ENCODE measurements at places on chromosomes 5 and 9.
A peak's percentile ranks its signal among the peaks of the same experiment; 100 is the strongest.

DNA sequence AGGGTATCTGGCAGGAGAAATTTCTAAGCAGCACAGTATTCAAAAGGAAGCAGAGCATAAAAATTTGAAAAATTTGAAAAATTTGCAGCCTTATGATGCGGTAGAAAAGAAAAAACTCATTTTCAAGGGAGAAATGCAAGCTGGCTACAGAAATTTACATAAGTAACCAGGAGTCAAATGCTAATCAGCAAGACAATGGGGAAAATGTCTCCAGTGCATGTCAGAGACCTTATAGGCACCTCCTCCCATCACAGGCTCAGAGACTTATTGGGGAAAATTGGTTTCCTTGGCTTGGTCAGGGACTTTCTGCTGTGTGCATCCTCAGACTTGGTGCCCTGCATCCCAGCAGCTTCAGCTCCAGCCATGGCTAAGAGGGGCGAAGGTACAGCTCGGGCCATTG lies 35.8 kb downstream of the IZUMO3 start:
- no peak for DNase-seq

- DNase-seq, result no peak
Measured at GRCh38 chr5:172830275-172830799, 3.7 kb upstream of the ERGIC1 start.

- no peak for DNase-seq
Measured at GRCh38 chr5:74772359-74772758, 5.3 kb downstream of the NSA2 start.

- no peak for DNase-seq
Measured at GRCh38 chr5:90562341-90562740, 3.7 kb downstream of the ADGRV1 start.

DNA sequence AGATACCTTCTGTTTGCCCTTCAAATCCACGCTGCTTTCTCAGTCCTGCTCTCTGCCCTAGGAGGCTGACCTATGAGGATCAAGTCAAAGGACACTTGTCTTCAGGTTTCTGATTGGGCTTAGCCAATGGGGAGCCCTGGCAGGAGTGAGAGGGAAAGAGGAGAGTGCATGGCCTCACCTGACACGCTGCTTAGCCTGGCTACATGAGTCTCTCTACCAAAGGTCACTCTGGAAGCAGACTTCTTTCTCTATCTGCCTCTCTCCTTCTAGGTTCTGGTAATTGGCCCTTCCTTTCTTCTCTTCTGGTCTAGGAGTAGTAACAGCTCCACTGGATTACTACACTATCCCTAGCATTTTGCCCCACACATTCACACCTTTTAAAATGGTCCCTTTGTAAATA lies 13.1 kb downstream of the ARSB start:
- DNase-seq, result no peak

GRCh38 chr9:128992995-128993394 lies 35.1 kb downstream of the SH3GLB2 start:
- no peak for DNase-seq

DNA sequence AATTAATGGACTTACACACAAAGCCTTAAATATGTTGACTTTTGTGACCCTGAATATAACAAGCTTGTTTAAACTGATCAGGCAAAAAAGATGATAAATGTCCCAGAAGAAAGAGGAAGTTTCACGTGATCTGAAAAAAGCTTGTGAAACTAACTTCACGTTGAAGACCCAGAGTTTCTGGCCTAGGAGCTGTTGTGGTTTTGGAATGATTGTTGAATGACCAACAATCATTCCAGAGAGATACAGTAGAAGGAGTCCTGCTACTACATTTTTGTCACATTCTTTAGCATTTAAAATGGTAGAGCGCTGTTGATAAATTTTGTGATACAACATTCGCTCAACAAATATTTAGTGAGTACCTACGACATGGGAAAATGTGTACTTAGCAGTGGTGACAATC lies 143.1 kb upstream of the FBN2 start:
- peak; percentile 40 for DNase-seq

DNA sequence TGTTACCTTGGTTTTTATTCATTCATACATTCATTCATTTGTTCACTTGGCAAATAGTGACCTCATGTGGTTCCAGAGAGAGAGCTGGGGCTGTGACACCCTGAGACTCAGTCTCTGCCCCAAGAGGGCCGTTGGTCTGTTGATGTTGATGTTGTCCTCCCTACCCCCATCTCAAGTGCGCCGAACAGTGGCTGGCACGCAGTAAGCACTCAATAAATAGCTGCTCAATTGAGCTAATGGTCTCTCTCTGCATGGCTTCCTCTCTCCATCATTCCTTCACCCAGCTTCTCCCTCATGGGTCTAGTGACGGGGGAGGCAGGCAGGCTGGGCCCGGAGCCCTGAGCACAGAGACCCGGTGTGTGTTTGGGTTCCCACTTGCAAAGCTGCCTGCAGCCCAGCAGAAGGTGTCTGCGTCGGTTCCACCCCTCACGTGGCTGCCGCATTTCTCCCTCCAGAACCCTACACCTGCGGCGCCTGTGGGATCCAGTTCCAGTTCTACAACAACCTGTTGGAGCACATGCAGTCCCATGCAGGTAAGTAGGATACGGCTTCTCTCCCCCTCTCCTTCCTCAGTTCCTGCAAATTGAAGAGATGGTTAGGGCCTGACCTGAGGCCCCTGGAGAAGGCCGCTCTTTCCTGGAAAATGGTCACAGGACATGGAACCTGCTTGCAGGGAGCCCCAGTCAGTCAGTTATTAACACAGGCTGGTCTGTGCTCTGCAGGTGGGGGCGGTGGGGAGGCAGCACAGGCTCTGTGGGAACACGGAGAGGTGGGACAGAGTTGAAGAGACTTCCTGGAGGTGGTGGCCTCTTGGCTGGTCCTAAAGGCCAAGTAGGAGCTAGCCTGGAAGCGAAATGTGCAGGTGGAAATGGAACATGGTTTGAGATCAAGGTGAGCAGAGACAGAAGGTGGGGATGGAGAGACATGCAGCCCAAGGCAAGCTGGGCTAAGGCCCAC lies 42.0 kb downstream of the AMBP start:
- no peak for DNase-seq

- peak; percentile 97 for DNase-seq
Measured at GRCh38 chr5:140312067-140312790, 9.3 kb upstream of the PFDN1 start.

GRCh38 chr5:123155446-123155960 lies 66.5 kb downstream of the PRDM6 start:
- DNase-seq, result peak; percentile 28

DNA sequence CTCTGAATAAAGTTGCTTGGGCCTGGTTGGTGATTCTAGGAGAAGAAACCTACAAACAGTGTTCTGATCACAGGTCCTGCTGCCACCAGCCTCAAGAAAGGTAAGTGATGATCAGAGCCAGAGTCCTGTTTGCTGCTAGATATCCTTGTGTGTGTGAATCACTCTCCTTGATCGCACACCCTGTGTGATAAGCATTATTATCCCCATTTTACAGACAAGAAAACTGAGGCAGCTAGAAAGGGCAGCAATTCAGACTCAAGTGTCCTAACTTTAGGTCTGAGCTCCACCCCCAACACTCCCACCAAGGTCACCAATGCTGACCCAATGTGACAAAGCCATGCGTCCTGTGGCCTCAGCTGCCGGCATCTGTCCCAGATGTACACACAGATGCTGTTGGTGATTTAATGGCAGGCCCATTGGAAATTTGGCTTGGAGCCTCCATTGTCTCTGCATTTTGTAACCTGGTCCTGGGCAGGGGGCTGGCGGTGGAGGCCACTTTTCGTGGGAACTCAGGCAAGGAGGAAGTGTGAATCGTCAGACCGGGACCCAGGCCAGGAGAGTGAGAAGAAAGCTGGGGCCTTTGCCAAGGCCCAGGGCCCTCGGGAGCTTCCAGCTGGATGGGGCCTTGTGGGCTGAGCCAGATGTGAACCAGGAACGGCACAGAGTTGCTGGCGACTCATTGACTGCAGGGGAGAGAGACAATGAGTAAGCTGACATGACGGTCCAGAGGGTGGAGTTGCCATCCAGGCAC lies 29.8 kb upstream of the GGTA1 start:
- peak; percentile 97 for DNase-seq

DNA sequence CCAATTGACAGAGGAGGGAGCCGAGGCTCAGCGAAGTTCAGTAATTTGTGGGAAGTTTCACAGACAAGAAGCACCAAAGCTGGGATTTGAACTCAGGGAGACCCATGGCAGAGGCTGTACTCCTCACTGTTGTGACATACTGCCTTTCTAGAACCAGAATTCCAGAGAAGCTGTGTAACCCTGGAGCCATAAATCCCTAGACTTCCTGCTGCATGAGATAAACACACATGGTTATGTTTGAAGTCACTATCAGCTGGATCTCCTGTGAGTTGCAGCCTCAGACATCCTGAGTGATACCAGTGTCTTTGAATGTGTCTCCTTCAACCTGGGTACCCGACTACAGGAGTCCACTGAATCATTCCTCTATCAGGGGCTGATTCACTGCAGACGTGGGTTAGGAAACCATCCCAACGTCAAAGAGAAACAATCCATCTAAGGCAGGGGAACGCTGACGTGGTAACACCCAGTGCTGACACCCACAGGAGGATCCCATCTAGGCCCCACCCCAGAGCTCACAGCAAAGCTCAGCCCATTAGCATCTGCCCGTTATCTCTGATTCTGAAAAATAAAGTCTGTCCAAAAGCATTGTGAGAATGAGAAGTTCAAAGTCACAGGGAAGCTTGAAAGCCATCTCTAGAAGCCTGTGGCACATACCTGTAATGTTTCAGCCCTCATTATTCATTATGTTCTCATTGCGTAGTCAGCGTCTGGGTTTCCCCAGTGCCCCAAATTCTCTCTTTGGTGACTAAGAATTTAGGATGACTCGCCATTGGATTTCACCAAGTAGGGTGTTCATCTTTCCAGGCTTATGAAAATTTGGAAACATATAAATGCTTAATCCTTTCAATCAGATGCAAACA lies 36.3 kb upstream of the BASP1 start:
- DNase-seq, result peak; percentile 99

DNA sequence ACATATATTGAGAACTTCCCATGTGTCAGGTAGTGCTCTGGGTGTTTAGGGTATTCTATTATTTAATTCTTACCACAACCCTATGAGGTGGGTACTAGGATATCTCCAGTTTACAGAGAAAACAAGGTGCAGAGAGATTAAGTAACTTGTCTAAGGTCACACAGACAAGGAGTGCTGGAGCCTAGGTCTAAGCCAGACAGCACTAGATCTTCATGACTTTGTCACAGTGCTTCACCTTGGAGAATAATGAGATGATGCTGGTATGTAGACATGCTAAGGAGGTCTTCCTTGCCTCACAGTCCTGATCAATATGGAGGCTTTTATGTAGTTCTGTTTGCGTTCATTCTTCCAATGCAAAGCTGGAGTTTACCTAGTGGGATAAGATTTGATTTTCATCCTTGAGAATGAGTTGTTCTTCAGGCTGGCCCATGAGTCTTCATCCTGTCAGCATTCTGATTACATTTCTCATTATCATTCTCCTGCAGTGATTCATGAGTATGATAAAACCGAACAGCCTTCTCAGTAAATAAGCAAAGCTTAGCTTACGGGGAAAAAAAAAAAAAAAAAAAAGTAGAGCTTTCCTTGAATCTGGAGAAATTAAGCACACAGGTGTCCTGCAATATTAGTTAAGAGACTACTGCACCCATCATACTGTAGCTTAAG lies 176.3 kb downstream of the C9orf152 start:
- DNase-seq, result peak; percentile 90

- DNase-seq, result peak; percentile 22
Measured at GRCh38 chr5:33433303-33434240, 7.2 kb upstream of the TARS1 start.

- peak; percentile 8 for DNase-seq
Measured at GRCh38 chr5:144778561-144778960, 607.9 kb downstream of the KCTD16 start.

DNA sequence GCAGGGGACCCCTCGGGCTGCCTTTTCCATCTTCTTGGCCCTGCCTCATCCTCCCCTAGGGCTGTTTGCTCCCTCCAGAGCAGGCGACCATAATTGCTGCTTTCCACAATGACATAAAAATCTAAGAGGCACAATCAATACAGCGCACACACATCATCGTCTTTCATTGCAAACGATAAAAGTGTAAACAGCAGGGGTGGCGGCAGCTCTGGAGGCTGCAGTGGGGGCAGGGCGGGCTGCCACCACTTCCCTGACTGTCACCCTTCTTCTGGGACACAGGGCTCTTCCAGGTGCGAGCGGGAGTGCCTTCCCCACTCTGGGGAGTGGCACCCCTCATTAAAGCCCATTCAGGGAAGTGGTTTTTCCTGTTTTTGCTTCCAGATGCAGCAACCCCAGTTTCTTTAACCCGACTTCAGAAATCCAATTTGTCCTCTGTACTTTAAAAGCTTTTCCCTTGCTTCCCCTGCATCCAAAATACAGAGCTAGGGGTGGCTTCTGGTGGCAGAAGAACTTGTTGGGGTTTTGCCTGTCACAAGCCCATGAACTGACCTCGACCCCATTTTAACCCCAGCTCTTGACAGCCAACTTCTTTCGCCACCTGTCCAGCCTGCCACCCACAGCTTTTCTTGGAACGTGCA lies 45.7 kb downstream of the TSPAN17 start:
- DNase-seq, result no peak

DNA sequence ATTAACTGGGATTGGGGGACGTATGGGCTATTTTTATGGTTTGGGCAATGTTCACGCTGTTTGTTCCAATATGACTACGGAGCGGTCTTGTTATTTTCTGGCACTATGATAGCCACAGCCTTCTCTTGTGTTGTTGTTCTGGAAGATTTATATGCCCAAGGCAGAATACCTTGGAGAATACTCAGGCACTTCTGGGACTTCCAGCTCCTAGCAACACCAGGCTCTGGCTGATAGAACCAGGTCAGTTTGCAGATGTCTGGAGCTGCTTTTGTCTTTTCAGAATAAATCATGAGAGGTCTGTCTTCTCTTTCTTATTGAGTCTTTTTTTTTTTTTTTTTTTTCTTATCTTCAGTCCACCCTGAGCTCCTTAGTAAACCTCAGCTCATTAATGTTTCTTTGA lies 262.5 kb downstream of the MED10 start:
- no peak for DNase-seq

DNA sequence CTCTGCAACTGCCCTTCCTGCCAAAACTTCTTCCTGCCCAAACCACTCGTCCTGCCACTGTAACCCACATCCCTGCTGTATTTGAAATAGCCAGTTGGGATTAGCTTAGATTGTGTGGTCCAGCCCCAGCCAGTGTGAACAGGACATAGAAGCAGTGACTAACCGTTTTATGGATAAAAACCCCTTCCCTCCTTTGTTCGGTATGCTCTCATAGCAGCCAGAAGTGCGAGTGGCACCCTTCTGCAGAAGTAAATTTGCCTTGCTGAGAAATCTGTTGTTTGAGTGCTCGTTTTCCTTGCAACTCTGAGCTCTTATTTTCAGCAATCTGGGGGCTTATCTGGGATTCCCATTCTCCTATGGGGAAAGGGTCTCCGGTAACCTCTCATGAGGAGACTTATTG lies 470.0 kb downstream of the PRDM9 start:
- DNase-seq, result no peak

- DNase-seq, result no peak
Measured at GRCh38 chr9:119304555-119304954, 64.7 kb downstream of the BRINP1 start.

- DNase-seq, result no peak
Measured at GRCh38 chr9:981491-981898, 5.0 kb downstream of the DMRT3 start.
